ENCODE measurements at places on chromosomes 4 and X.

- no peak for DNase-seq
These were observed 17.9 kb downstream of the STK26 start for GRCh38 chrX:132041015-132041414.

DNA sequence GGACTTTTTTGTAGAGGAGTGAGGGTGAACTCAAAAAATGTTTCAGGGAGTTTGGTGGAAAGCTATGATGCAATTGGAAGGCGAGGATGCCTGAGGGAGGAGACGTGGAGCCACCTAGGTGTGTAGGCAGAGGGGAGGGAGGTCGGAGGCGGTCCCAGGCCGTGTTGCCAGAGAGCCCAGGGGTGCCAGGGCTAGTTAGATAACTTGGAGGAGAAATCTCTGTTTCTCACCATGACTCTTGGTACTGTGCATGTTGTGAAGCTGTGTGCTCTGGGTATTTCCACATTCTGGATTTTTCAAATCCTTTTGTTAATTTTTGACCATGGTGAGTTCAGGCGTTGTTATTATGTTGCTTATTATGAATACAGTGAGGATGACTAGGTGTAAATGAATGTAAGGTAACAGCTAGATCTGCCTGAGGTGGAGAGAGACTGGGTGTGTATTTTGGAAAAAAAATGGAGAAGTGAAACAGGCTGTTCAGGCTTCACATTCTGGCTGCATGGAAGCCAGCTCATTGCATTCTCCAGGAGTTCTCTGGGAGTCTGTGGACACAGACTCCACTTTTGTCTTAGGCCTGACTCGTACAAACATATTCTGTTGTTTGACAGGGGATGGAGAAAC, 4.5 kb downstream of the RAB9A start:
- DNase-seq, result no peak

DNA sequence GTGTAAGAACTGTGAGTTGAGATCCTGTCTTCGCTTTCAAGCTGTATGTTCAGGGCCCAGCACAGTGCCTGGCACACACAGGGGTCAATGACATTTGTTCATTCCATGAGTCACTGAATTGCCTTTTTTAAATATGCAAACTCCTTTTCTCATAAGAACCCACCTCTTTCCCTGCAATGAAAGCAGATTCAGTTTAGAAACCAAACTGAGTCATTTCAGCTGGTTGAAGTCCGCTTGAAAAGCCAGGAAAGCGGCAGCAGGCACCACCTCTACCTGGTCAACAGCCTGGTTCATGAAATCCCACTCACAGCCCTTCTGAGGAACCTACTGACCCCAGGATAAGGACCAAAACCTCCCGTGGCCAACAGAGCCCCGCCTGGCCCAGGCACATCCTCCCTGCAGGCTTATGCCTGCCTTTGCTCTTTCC, 4.5 kb upstream of the C1QTNF7 start:
- no peak for DNase-seq

DNA sequence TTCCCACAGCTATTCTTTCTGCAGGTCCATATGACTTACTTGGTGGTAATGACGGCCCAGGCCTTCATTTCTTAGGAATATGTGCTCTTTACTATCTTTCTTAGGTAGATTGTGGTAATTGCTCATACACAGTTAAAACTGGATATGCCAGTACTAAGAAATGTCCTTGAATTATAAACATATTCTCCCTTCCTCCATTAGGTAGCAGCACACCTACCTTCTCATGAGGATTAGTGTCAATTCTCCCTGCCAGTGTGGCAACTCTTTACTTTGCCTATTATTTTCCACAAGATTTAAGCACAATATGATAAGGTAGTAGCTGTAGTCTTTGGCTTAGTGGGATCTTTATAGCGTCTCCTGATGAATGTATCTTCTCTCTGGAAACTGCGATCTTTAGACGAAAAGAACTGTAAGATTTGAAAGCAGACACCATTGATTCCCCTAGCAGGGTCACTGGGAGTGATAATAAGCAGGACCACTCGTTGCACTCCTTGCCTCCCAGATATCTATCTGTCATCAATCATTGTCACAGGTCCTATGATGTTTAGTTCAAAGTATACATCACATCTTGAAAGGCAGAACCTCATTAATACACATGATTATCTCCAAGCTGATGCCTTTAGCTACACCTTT, 1240.7 kb downstream of the C4orf33 start:
- DNase-seq, result no peak

- no peak for DNase-seq
These were observed at the start of gene GUCY1A1 for GRCh38 chr4:155666344-155667221. Gene GUCY1A1, plus strand, starts transcription at chr4:155666848. Its CDS starts 30,020 bp downstream, at chr4:155696868.

- DNase-seq, result no peak
These were observed 361.2 kb downstream of the ARAP2 start for GRCh38 chr4:35883108-35883507.

GRCh38 chrX:154695911-154696675, 42.7 kb upstream of the CTAG2 start:
- DNase-seq, result no peak

- DNase-seq, result no peak
These were observed 55.2 kb downstream of the ARHGEF6 start for GRCh38 chrX:136725441-136726104.

DNA sequence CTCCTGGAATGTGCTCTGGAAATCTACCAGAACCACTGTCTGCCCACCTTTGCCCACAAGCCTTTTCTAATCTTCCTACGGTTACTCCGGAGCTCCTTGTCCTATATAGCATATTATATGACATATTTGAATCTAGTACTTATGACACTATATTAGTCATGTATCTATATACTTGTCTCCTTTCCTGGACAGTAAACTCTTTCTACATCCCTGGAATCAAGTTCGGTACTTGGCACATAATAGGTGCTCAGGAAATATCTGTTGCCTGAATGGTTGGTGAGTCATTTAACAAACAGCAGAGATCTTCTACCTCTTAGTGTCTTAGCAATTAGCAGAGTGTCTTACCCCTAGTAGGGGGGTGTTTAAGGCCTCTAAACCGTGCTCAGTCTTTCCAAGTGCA, 123.6 kb downstream of the RELL1 start:
- no peak for DNase-seq

- DNase-seq, result no peak
These were observed 87.5 kb downstream of the TRAPPC11 start for GRCh38 chr4:183746305-183747229.

DNA sequence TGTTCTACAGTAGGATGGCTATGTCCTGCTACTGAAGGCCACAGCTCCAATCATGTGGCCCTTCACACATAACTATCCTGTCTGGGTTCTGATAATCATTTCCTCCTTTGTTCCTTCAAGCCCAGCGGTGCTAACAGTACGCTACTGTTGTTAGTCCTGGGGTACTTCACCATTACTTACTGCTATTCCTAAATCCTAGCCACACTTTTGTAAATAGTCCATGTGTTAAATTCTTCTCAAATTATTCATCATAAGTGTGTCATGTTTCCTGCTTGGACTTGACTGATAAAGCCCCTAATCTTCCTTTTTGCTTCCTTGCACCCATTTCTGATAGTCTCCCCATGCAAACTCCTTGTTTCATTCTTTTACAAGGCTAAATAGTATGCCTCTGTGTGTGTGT, 332.6 kb downstream of the FGF13 start:
- DNase-seq, result no peak

DNA sequence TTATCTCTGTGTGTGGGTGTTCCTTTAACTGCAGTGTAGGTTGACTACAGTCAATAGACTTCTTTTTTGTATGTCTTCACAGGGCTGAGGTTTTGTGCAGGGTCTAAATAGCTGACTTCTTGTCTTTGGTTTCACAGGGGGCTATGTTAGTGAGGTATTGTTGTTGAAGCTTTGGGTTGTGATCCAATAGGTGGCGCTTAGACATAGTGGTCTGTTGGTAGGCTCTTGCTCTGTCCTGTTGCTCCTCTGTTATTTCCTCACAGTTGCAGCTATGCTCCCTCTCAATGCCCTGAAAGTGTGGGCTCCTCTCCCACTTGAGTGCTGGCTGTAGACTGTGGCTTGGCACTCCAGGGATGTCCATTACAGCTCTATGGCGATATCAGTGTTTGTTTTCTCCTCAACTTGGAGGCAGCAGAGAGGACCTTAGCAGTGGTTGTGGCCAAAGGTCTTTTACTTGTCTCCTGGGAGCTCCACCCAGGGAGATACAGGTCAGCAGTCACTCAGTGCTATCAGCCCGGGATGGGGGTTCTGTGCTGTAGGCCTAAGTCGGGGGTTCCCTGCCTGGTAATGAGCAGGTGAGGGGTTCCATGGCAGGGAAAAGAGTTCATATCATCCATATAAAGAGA, 14.0 kb downstream of the POF1B start:
- DNase-seq, result no peak

GRCh38 chr4:1793496-1793840, 375 bp downstream of the FGFR3 start:
- no peak for DNase-seq

All from HS-27A (cell line).